ENCODE measurements at places on chromosomes 5 and 9.

DNA sequence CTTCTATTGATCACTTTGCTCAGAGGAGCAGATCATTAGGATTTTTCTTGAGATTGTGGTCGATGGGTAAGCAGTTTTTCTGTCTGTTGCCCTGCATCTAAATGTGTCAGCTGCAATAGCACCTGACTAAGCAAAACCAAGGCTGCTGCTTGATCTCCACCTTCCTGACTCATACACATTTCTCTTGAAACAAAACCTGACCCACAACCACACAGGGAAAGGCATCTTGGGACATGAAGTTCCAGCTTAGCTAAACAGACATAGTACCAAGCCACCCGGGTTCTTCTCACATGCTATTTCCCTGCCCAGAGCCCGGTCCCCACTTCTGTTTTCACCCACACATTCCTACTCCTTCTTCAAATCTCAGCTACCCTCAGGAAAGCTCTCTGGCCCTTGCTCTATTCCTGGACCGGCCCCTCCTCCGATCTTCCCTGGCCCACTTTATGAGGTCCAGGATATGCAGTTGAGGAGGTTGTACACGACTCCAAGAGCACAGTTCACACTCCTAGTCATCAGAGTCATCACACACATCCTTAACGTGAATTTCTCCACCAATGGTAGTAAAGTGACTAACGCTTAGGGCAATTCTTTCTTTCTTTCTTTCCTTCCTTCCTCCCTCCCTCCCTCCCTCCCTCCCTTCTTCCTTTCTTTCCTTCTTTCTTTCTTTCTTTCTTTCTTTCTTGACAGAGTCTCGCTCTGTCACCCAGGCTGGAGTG is 16.0 kb upstream of the ZBTB43 start:
- no peak for DNase-seq

GRCh38 chr5:109748546-109748945 is 58.8 kb downstream of the MAN2A1 start:
- no peak for DNase-seq

- no peak for DNase-seq
Observed at GRCh38 chr5:74535926-74536325, 104.6 kb downstream of the ENC1 start.

DNA sequence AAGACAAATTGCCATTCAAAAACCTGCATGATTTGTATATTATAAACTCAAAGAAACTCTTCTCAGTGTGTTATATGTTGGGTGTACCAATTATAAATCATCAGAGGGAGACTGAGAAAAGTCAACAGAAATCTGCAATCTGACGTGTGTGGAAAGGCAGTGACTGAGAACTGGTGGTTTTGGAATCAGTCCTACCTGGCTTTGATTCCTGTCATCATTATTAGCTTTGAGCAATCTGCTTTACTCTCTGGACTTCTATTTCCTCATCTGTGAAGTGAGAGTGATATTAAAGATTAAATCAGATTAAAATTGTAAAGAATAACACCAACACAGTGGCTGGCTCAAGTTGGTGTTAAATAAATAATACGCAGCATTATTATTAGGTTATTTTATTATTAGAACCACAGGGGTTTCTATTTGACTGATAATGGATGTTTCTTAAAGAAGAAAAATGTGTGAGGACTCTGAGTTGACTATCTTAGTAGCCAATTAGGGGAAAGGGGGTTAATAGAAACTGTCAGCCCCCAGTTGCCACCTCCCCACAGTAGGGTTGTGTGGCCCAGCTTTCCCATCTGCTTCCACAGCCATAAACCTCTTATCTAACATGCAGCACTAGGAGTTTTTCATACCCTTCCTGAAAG is 59.6 kb downstream of the SNCAIP start:
- DNase-seq = no peak
